ENCODE measurements at places on chromosomes 4 and X.
A peak's percentile ranks its signal among the peaks of the same experiment; 100 is the strongest.

- no peak for DNase-seq
Observed at GRCh38 chr4:101419336-101420135, 72.2 kb upstream of the PPP3CA start.

DNA sequence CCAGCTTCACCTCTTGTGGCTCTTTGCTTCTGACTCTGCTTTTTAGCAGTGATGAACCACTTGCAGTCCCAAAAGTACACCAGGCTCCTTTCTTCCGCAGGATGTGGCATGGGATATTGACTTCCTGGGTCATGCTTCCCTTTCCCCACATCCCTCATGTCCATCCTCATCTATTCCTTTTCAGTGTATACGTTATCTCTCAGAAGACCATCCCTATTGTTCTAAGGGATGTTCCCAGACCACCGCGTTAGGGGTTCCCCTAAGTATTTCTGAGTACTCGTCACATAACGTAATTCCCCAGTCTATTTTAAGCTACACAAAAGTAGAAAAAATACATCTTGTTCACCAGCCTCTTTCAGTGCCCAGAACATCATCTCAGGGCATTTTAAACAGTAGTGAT, 71.1 kb upstream of the NLGN4X start:
- DNase-seq = no peak

DNA sequence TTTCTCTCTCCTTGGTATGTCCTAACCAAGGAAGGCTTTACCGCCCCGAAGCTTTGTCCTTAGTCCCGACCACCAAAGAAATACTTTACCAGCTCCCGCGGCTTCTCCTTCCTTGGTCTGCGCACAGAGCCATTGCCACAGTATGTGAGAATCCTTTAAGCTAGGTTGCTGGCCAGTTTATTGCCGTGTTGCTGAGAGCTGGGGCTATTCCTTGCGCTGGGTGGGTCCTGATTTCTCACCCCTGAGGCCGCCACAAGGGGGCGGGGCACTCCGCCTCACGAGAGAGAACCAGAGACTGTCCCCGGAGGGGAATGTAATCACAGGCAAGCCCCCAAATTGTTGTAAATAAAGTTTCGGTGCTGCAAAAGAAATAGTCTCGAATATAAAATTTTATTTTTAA, 331.0 kb upstream of the PCDH10 start:
- DNase-seq = no peak

DNA sequence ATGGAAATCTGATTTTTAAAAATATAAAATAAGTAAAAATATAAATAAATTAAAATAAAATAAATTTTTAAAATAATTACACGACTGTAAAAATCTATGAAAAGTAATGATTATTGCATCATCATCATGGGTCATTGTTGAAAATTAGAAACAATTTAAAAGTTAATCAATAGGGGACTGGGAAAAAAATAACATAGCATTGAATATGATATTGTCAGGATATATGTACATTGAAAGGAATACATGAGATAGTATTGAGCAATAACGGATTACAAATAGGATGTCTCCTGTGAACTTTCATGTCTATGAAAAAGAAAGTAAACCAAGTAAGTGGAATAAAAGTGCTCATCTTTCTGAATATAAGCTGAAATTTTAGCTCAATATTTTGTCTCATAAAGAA, 566.8 kb upstream of the HTR2C start:
- DNase-seq = no peak

DNA sequence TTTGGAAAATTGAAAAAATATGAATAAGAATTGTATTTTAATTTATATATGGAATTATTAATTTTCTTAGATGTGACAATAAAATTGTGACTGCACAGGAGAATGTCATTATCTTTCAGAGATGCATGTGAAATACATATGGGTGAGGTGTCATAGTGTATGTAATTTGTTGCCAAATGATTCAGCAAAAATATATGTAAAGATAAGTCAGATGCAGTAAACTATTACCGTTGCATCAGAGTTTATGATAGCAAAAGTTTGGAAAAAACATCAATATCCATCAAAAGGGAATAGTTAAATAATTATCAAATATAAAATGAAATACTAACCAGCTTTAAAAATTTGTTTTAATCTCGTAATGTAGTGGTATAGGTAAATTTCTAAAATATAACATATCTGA, 10.4 kb upstream of the SLC7A11 start:
- no peak for DNase-seq

- DNase-seq = no peak
Observed at GRCh38 chr4:26611372-26611771, 27.5 kb downstream of the TBC1D19 start.

- no peak for DNase-seq
Observed at GRCh38 chr4:130689181-130689580, 1593.2 kb downstream of the C4orf33 start.

GRCh38 chrX:13805241-13805640, 11.7 kb downstream of the GPM6B start:
- DNase-seq = no peak

DNA sequence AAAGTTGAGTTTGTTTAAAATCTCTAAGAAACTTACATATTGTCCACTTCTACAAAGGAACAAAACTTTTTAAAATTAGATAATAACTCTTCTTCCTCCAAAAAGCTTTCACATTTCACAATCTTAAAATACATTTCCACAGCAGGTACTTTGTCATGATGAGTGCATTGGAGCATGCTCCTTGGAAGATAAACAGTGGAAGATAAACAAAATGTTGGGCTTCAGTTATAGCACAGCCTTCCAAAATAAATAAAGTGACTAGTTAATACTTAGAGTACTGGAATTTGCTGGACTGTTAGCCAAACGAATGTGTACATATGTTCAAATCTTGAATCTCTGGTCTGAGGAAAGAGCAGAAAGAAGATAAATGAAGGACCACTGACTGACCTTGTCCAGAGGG, 54.9 kb upstream of the PDE5A start:
- no peak for DNase-seq

DNA sequence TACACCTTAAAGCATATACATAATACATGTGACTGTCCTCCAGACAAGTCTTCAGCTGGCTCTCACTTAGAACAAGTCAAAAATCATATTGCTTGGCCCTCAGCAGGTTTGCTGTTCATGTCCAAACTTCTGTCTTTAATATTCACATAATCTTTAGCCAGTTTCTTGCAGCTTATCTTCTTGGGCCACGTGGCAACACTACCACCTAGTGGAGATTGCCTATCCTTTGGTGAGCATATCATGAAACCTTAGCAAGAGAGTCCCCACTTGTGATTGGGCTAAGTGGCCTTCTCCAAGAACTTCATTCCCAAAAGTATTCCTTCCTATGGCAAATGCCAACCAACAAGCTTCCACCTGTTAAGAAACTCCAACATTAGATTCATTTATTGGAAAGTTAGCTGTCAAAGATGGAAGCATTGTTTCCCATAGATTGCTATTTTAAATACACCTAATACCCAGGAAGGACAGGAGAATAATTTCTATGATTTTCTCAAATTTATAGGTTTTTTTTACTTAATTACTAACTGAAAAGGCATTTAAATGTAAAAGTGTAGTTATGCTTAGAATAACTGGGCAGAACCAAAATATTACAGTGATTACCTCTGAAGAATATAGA, 231.9 kb upstream of the INTU start:
- peak; percentile 63 for DNase-seq
